ENCODE measurements at places on chromosomes 16 and 17.

GRCh38 chr16:12395268-12395667 is 408.4 kb downstream of the CPPED1 start:
- no peaks in the 10 kb centered on the region for H3K36me3 ChIP-seq
- no peaks in the 10 kb centered on the region for H3K4me1 ChIP-seq
- H3K27ac ChIP-seq: no peak overlapping the region
- no peaks in the 10 kb centered on the region for H3K27me3 ChIP-seq
- no peak overlapping the region for H3K4me3 ChIP-seq
- no peak for DNase-seq

DNA sequence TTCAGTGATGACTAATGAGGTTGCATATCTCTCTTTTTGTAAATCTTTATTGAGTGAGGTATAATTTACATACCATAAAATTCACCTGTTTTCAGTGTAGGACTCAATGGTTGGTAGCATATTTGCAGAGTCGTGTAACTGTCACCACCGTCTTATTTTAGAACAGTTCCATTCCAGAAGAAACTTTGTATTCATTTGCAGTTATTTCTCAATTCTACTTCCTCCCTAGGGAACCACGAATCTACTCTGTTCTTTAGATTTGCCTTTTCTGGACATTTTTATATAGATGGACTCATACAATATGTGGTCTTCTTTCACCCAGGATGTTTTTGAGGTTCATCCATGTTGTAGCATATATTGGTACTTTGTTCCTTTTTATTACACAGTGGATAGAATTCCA is 3.7 kb downstream of the FTO start:
- no peaks in the 10 kb centered on the region for H3K36me3 ChIP-seq
- no peak for DNase-seq
- H3K27ac ChIP-seq: no peak overlapping the region

- no peaks in the 10 kb centered on the region for H3K27me3 ChIP-seq
- no peak overlapping the region for H3K4me3 ChIP-seq
- H3K4me1 ChIP-seq: no peaks in the 10 kb centered on the region
- H3K27ac ChIP-seq: no peak overlapping the region
- no peak for DNase-seq
- H3K36me3 ChIP-seq: no peaks in the 10 kb centered on the region
These were observed 111.3 kb downstream of the SDR42E1 start for GRCh38 chr16:81900014-81900413.

DNA sequence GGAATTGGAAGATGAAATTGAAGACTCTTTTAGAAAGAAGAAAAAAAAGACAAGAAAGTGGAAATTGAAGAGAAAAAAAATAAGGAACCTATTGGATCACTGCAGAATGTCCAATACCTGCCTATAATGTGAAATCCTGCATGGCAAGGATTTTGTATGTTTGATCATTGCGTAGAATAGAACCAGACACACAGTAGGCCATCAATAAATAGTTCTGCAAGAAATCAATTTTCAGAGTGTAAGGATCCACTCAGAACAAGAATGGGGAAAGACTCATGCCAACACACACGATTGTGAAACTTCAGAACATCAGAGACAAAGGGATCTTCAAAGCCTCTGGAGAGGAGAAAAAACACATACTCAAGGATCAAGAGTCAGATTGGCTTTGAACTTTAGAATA is 39.7 kb upstream of the DHX40 start:
- H3K36me3 ChIP-seq: no peaks in the 10 kb centered on the region
- no peak for DNase-seq
- H3K27me3 ChIP-seq: no peaks in the 10 kb centered on the region
- no peak overlapping the region for H3K27ac ChIP-seq
- H3K4me3 ChIP-seq: no peak overlapping the region

GRCh38 chr17:81815646-81815986 is 11.7 kb downstream of the GCGR start:
- no peaks in the 10 kb centered on the region for H3K27me3 ChIP-seq
- H3K36me3 ChIP-seq: no peaks in the 10 kb centered on the region
- no peak overlapping the region for H3K4me3 ChIP-seq
